Tibial nerve (tissue), 4 donors: ENCODE measurements at places on chromosomes 13 and 19. TPM values are rescaled to one million over a fixed set of nuclear protein-coding genes. Genes with fewer than 3 reads are reported as not detected.

CBY2 gene
- not detected for total RNA-seq

DNA sequence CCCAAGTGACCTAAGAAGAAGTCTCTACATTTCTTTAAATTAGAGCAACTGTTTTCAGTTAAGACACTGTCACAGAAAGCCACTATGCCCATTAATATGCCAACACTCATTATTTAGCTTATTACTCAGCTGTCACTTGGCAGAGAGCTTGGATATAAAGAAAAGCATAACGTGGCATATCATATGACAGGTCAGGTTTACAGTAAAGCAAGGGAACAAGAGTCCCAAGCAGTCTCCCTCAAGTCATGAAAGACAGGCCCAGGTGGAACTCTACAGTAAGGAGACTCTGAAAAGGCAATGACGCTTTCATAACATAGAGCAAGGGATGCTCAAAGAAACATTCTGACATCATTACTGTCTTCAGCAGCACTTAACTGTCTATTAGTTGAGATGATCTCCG, 6.3 kb downstream of the LHFPL6 start:
- no peak for DNase-seq

DNA sequence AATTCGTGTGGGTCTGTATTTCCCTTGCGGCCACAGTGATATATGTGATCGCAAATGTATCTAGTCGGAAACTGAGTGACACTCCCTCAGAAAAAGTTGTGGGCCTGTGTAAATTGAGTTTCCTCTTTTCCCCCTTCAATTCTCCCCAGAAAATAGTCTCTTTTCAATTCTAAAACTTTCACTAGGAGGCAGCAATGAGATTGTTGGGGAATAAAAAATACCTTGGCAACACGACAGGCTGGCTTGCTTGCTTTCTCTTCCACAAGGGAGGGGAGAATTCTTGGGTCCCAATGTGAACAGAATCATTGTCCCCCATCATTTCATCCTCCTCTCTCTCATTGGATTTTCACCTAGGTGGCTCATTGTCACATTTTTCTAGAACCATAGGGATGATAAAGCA, 3.7 kb upstream of the SOX21 start:
- DNase-seq: no peak

GRCh38 chr19:11458236-11458900, 22.5 kb downstream of the ELAVL3 start:
- no peak for DNase-seq
